ENCODE measurements at places on chromosomes 1 and 21.

GRCh38 chr1:172616195-172616594 lies 42.7 kb upstream of the FASLG start:
- no peak for DNase-seq

DNA sequence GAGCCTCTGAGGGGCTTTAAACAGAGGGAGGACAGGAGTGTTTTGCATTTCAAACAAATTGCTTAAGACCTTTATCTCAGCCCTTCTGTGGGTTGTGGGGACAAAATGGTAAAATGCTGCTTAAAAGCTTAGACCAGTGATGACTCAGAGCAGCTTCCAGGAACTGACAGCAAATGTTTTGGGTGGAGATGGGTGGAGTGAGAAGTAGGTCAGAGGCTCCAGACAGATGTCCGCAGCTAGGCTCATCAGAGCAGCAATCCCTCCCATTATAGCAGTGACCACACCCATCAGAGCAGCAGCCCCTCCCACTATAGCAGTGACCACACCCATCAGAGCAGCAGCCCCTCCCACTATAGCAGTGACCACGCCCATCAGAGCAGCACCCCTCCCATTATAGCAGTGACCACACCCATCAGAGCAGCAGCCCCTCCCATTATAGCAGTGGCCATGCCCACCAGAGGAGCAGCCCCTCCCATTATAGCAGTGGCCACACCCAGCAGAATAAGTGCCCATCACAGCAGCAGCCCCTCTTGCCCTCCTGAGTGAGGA lies 532.2 kb downstream of the MATN1 start:
- no peak for DNase-seq

GRCh38 chr1:67359592-67359991 lies 51.9 kb downstream of the IL12RB2 start:
- no peak for DNase-seq

DNA sequence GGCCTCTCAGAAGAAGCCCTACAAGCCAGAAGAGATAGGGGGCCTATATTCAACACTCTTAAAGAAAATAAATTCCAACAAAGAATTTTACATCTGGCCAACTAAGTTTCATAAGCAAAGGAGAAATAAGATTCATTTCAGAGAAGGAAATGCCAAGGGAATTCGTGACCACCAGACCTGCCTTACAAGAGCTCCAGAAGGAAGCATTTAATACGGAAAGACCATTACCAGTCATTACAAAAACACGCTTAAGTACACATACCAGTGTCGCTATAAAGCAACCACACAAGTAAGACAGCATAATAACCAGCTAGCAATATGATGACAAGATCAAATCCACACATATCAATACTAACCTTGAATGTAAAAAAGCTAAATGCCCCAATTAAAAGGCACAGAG lies 704.9 kb upstream of the CHRM3 start:
- DNase-seq, result no peak

- DNase-seq, result no peak
Observed at GRCh38 chr1:92037400-92037799, 7.6 kb downstream of the EPHX4 start.

DNA sequence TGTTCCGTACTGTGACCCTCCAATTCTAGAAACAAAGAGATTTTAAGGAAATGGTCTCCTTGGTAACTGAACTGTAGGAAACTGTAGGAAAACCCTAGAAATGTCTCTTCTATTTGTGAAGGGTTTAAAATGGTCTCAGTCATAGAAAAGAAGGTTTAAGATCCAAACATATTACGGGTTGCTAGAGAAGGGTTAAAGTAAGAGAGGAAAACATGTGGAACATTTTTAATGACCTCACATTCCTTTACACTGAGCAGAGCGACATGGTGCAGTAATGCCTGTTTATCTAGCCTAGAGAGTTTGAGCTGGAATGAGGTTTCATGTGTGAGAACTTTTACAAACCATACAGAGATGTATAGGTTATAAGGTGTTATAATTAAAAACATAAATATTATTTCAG lies 36.9 kb upstream of the C1orf105 start:
- no peak for DNase-seq

DNA sequence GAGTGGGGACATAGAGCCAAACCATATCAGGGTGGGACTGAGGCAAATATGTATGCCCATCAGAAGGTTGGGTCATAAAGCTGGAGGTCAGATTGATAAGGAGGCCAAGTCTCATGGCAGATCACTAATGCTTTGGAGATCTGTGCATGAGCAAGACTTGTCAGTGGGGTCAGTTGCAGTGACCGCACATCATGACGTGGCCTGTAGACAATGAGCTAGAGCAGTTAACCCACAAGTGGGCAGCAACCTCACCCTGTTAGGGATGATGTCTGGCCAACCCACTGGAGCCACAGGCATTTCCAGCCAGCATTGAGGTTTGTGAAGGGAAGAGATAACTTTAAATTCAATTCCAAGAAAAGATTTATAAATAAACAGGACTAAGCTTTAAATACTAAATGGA lies 66.7 kb downstream of the XCL1 start:
- no peak for DNase-seq

DNA sequence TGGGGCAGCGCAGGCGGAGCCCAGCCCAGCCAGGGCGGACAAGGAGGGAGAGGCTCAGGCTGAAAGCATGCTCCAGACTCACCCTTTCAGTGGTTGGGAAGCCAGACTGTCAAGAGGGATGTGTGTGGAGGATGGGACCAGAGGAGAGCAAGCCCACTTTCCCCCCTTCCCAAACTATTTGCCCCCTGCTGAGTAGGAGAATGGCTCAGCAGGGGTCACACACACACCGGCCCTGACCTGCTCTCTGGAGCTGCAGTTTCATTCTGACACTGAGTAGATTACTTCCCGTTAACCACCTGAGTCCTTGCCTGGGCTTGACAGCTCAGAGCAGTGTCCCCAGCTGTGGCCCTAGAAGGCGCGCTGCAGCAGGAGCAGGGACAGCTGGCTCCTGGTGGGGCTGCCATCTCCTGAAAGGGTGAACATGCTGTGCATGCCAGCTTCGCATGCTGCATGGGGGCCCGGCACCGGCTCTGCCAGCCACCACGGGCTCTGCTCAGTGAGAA lies 51.6 kb upstream of the CNTN2 start:
- no peak for DNase-seq

DNA sequence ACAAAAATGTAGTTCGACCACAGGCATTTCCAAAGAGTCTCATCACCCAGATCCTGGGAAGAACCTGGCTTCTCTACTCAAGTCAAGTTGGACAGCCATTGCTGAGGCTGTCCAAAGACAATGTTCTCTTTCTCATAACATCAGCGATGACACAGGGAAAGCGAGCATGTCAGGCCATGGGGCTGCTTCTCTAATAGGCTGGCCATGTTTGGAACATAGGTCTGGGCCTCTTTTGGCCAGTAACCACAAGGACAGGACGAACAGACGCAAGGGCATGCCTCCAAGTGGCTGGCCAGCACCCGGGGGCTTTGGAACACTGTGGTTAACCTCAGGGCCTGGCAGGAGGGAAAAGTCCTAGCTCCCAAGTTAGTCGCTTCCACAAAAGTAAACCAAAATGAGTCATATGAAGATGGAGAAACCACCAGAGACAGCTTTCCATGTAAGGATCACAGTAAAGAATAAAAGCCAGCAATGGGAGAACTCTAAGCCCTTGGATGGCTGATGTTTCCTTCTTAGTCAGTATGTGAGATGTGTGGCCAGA lies 80.6 kb upstream of the SLC44A3 start:
- no peak for DNase-seq

DNA sequence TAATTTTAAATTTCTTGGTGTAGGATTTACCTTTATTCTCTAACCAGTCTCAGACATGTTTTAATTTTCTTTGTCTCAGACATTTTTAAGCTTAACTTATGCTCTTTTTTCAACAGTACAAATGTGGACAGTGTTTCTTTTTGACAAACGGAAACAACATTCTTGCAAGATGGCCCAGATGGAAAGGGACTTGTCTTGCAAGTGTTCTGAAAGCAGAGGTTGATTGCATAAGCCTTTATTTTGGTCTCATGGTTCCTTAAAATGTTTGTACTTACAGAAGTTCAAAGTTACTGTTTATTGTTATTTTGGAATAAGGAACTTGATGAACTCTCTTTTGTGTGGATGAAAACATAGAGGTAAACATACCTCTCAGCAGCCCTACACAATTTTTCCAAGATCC lies 22.9 kb downstream of the SMAP2 start:
- no peak for DNase-seq

- no peak for DNase-seq
Observed at GRCh38 chr1:41357451-41358101, 3.7 kb upstream of the FOXO6 start.

GRCh38 chr1:119569095-119569494 lies 62.1 kb downstream of the HSD3B1 start:
- DNase-seq, result no peak

DNA sequence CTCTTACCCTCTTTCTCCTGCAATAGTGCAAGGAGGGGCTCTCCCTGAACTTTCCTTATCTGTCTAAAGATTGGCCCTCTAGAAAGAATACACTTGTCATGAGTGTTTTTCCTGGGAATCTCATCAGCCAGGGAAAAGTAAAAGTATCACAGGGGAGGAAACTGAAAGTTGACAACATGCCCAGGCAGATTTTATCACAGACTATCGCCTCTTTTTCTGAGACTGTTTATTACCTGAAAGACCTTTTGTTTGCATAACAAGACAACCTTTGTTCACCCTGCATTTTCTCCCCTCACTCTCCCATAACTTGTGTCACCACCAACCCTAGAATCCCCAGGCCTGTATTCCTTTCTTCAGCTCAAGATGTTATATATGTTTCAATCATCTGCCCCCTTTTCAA lies 794.7 kb upstream of the ADAMTS5 start:
- DNase-seq, result no peak

DNA sequence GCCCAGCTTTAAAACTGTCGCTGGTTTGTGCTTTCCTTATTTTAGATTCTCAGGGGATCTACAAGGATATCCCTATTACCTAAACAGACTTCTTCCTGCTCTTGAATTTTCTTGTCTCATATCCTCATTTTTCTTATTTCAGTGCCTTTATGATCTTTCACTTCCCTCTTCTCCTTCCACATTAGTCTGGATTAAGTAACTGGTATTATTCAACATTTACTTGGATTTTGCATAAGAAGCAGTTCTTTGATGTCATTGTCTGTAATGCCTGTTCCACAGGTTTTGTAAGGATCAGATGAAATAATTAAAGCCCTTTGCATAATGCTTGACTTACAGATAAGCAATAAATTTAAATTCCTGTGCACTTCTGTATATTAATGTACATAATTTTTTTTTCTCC lies 26.5 kb downstream of the CXADR start:
- no peak for DNase-seq

DNA sequence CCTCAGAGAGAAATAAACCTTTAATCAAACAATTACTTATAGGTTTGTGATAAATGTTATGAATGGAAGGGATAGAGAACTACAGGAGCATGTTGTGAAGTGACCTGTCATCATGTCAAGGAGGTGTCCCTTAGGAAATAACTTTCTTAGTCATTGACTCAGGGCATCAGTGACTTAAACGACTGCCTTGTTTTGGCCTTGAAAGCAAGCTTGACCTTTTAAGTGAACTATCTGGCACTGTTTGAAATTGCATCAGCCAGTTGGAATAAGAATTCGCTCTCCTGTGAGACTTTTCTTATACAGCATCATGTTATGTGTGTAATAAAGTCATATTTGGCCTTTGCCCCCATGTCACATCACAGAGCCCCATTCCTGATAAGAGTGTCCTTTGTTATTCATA lies 30.9 kb downstream of the LRRC8B start:
- no peak for DNase-seq

DNA sequence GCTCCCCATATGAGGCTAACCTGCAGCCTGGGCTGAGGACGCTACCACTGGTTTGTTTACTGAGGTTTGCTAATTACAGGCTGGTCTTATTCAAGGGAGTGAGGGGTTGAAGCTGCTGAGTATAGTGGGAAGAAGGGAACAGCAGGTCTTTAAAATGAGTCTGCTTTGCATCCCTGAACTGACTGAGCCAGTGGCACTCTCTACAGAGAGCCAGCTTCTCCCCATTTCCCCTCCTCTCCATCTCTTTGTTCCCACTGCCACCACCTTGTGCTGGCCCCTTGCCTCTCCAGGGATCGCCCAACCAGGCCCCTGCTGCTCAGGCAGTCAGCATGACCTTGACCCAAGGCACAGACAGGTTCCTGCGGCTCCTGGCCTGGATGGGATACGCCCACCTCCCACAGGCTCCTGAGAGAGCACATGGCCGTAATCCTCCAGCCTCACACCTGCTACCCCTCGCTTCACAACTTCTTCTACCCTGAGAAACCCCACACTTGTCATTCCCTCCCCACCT lies 45.0 kb downstream of the IER5 start:
- no peak for DNase-seq

DNA sequence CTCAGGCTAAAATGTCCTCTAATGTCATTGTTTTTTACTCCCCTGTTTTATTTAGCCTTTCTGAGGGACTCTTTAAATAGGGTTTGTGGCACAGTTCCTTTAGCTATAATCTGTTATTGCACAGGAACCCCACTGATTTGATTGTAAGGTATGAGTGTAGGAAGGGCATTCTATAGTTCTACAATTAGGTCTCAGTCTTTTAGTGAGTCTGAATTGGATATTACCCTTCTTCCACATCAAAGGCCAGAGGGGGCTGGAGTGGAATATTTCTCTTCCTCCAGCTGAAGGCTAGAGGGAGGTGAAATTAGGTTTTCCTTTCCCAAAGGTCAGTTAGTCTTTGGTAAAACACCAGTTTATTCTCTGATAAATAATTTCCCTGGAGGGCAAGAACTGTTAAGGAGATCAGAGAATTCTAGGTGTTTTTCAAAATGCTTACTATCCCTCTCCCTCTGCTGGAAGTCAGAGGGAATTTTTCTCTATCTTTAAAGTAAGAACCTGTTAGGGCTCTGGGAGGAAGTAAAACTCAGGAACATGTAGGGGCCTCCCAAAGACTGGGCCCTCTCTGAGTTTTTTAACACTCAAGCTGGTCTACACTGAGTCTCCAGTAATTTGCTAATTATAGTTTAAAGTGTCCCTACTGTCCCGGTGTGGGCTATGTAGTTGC lies 176.3 kb upstream of the ZNHIT6 start:
- DNase-seq, result no peak

DNA sequence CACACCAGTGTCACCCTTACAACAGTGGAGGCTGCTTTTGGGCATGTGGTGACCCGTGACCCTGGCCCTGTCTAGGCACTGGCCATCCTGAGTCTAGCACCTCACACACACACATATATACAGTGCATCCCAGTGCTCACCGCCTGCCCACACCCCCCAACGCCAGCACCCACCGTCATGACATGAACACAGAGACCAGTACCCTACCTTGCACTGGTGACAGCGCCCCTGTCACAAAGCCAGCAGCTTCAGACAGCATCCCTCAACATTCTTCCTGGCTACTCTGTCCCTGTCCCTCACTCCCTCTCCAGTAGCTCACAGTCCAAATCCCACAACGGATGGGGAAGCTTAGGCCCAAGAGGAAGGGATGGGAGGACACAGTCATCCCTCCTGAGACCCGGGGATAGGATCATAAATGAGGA lies 27.1 kb downstream of the AHDC1 start:
- DNase-seq, result no peak

DNA sequence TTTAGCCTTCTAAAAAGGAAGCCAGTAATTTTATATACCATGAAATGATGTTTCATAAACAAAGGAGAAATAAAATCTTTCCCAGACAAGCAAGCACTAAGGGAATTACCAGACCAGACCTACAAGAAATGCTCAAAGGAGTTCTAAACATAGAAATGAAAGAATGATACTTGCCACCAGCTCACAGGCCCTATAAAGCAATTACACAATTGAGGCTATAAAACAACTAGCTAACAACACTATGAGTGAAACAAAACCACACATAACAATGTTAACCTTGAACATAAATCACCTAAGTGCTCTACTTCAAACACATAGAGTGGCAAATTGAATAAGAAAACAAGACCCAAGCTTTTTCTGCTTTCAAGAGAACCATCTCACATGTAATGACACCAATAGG lies 123.8 kb downstream of the BARHL2 start:
- no peak for DNase-seq
